ENCODE measurements at places on chromosomes 4 and X.

GRCh38 chr4:137467537-137467936 is 64.8 kb downstream of the PCDH18 start:
- DNase-seq, result no peak

DNA sequence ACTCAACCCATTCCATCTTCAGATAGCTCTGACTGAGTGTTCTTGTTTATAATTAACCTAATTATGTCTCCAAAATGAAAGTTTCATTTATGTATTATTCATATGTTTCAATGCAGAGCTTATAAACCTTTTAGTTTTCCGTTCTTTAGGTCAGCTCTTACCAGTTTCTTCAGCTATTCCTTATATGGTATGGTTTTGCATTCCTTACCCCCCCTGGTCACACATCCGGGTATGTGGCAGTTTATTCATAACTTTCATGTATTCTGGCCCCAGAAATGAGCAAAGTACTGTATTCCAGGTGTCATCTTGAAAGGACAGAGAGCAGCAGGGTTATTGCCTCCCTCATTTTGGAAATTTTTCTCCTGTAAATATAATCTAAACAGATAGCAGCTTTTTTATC is 16.8 kb upstream of the IGSF1 start:
- no peak for DNase-seq

GRCh38 chrX:69024161-69024736 is 141.0 kb downstream of the PJA1 start:
- DNase-seq, result no peak

DNA sequence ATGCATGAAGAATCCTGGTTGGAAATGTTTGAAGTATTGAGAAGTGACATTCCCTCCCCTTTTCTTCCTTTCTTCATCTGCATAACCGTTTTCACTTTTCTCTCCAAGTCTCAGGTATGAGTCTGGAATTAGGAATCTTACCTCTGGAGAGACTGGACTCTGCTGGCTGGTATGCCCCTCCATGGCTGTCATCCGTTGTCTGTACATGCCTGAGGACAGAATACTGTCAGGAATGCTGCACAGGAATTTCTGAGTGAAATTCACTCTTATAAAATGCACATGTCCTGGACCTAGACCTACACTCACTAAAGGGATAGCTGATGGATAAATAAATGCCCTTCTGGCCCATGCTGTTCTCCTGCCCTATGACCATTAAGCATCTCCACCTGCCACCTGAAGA is 179.5 kb downstream of the MSN start:
- no peak for DNase-seq

- no peak for DNase-seq
Measured at GRCh38 chr4:5650040-5650439, 58.3 kb downstream of the EVC2 start.

- no peak for DNase-seq
Measured at GRCh38 chr4:64897683-64898082, 488.4 kb upstream of the TECRL start.

DNA sequence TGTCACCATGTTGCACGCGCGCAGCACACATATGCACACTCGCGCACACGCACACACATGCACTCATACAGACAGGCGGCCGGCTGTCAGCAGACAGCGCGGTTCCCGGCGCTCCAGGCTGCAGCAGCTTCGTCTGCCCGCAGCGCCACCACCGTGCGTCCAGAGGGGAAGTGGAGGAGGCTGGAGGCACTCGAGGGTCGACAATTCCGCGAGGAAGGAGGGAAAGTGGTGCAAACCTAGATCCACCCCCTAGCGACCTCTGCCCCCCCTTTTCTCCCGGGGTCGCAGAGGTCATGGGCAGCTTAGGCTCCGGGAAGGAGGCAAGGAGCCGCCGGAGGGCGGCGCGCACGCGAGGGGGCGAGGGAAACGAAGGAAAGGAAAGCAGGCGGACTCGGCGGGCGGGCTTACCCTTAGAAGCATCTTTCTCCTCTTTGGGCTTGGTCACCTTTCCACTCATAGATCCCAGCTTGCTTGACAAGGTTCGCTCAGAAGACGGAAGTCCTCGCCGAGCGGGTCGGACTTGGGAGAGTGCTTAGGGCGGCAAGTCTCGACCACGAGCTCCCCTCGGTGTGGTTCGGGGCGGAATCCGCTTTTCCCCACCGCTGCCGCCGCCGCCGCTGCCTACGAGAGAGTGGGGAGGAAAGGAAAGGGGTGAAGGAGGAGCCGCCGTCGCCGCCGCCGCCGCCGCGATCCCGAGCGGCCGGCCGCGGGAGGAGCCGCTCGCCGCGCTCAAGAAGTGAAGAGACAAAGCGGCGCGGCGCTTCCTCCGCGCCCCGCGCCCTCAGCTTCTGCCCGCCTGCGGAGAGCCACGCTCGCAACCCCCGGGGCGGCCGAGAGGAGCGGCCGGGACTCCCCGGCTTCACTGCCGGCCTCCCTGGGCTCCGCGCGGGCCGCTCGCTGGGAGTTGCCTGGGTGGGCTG is 326.6 kb upstream of the F9 start:
- no peak for DNase-seq

Data from activated naive CD4-positive, alpha-beta T cell treated with anti-CD3 and anti-CD28 coated beads, Interleukin-2, amount 50 U/mL, for 16 hours (primary cell).